ENCODE measurements at places on chromosomes 5 and 9.

DNA sequence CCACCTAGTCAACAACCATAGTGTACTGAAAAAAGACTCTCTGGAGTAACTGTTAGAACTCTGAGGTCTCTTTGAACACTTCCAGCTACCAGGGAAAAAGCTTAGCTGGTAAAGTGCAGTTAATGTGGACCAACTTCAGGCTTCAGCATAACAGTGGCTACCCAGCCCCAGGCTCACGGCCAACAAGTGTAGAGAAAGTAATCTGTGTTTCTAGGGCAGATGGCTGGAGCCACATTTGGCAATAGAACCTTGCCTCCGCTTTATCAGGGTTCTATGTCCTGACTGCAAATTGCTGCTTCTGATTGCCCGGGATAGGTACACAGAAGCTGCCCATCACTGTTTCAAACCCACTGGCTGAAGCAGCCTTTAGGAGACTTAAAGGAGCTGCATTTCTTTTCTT, 76.0 kb upstream of the SIMC1 start:
- no peak for DNase-seq

- DNase-seq, result peak; percentile 54
Observed at GRCh38 chr5:15763754-15764153, 263.8 kb downstream of the FBXL7 start.

DNA sequence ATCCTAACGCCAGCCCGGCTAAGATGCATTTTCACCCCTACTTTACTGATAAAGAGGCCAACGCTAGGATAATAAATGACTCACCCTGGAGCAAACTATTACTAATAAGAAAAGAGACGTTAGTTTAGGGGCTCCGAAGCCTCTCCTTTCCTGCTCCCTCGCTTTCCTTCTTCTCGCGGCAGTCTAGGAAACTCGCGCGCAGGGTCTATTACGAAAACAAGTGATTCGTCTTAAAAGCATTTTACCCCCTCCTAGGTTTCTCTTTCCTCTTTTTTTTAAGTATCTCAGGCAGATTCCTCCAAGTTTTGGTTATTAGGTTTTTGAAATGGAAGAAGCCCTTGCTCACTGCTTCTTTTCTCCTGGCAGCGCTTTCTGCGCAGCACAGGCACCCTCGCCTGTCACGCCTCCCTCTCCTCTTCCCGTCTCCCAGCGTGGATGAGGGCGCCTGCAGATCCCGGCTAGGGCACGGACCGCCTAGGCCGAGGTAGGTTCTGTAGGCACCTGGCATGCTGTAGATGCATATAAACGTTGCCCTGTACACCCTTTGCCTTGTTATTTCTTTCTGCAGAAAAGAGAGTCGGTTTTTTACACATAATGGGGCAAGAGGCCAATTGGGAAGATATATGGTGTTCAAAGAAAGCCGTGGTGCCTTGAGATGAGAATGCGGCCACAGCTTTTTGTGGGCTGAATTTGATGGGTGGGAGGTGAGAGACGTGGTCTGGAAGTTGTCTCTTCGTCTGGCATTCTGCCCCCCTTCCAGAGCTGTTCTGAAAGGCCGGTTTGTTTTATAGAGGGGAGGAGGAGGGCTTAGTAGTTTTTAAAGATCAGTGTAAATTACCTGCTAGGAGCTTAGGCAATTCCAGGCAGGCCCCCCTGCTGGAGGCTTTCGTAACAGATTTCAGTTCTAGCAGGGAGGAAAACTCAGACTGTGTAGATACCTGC, 983 bp downstream of the GCNT1 start:
- peak; percentile 61 for DNase-seq

- no peak for DNase-seq
Observed at GRCh38 chr9:26502311-26502710, 390.3 kb downstream of the CAAP1 start.
